ENCODE measurements at places on chromosomes 2 and 18.

- no peak for DNase-seq
Measured at GRCh38 chr2:144670080-144670479, 150.2 kb upstream of the ZEB2 start.

DNA sequence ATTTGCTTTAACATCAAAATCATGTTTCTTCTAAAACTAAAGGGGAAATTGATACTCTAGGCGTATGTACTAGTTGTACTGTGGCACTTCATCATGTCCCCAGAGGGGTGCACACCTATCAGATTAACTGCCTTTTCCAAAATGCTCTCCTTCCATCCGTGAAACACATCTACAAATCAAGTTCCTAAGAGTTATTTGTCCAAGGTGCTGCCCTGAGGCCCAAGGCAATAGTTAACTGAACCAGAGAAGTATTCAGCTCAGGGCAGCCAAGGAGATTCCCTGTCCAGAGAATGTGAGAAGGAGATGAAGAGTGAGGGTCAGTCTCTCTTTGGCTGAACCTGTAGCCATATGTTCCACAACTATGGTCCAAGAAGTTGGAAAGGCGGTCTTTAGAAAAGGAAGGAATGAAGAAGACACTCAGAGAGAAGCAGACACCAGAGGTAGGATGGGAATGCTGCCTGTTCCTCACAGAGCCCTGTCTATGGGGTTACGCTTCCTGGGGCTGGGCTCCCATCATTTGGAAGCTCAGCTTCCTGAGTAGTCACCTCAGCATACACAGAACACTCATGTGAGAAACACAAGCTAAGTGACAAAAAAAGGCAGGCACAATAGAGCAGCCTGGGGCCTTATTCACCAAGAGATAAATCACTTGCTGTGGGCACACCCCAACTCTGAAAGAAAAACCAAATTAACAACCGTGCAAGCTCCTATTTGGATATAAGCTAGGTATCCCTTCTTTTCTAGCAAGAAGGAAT, 55.6 kb downstream of the ANKRD44 start:
- DNase-seq, result no peak

- DNase-seq, result peak; percentile 52
Measured at GRCh38 chr2:190763901-190764514, 115.1 kb downstream of the NAB1 start.

GRCh38 chr2:235405612-235406361, 88.1 kb upstream of the AGAP1 start:
- no peak for DNase-seq

DNA sequence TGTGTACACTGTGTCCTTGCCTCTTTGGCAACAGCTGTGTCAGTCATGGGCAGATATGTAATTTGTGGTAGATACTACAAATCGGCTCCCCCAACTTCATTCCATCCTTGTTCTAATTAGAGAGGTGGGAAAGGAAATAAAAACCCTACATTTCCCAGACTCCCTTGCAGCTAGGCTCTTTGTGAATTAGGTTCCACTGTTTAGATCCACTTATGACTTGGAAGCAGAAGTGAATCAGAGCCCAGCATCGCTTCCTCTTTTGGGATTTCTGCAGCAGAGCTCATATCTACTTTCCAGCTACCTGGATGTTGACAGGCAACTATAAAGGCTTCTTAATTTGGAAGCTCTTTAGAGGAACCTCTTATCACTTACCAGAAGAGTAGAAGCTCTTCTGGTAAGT, 34.1 kb upstream of the NARS1 start:
- no peak for DNase-seq

- DNase-seq, result no peak
Measured at GRCh38 chr2:200443916-200444315, 66.0 kb downstream of the KCTD18 start.

GRCh38 chr18:9971313-9971920, 57.6 kb downstream of the VAPA start:
- DNase-seq, result peak; percentile 80

- no peak for DNase-seq
Measured at GRCh38 chr18:68426731-68427315, 288.1 kb downstream of the TMX3 start.

DNA sequence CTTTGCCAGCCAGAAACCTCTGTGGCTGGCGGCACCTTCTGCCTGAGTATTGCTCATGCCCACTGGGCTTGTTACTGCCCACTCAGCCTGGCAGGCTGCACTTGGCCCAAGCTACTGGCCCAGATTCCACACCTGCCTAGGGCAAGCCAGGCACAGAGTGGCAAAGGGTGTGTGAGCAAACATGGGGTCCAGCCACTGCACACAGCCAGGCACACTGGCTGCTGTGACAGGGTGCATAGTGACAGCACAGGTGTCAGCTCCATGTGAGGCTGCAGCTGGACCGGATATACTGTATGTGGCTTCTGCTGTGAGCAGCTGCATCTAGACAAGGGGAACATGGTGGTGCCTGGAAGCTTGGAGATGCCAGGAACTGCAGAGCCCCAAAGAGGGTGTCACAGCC, 113.9 kb downstream of the COPS8 start:
- no peak for DNase-seq

DNA sequence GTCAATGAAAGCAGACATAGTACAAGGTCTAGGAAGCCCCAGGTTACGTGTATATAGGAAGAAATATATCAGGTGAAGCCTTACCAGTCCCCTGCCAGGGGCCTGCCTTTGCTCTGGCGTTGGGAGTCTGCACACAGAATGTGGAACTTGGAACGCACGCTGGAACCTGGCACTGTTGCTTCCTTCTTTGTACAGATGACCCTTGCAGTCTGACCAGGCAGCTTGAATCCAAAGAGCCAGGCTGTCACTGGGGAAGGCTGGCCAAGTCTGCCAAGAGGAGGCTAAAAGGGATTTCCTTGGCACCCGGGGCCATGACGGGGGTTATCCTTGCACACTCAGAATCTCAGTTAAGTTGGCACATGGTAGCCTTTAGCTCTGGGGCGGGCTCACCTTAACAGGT, 39.5 kb downstream of the TMEM247 start:
- no peak for DNase-seq

DNA sequence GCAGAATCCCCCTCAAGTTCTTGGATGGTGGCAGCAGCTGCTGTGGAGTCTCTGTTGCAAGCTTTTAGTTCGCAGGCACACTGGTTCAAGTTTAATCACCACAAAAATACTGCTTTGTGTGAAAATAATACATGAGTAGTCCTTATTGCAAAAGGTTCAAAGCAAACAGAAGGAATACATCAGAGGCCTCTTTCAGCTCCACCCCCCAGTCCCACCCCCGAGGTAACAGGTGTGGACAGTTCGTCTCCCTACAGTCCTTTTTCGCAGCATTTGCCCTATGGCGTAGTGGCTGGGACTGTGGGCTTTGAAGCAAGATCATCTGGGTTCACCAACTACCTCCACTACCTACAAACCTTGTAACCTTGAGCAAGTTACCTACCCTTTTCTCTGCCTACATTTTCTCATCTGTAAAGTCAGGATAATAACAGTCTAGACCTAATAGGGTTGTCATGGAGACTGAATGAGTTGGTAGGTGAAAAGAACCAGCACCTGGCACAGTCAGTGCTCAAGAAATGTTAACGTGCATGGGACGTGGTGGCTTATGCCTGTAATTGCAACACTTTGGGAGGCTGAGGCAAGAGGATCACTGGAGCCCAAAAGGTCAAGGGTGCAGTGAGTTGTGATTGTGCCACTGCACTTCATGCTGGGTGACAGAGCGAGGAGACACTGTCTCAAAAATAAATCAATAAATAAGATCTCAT, 61.7 kb downstream of the TCF7L1 start:
- no peak for DNase-seq

DNA sequence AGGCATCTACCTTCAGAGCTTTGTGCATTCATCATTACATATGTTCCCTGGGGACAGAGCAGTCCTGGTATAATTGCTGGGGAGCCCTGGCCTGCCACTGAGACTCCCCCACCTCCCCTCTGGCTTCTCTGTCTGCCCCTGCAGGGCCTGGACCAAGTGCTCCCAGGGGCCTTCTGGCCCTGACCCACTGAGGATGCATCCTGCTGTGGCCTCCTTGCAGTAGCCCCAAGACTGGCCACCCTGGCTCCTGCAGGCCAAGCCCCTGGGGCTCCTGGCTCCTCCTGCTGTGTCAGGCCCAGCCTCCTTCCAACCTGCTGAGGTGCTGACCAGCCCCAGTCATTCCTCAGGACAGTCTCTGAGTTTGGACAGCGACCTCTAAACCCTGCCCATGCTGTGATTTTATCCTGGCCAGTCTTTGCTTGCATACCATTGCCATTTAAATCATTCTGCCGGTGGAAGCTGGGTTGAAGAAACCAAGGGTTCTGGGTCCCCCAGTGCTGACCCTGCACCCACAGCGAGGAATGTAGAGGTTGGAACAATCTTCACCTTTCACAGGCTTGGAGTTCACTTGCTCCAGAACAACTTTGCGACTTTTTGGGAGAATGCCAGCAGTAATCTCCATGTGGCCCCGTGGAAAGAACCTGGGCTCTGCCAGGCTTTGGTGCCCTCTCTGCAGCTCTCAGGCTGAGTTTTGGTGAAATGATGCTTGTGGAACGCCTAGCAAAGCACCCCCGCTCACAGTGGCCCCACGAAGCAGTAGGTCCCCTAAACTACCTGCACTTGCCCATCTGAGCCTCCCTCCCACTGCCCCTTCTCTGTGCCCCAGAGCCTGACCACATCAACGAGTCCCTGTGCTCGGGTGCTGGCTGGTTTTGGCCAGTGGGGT, 167.3 kb upstream of the GLI2 start:
- DNase-seq, result no peak

DNA sequence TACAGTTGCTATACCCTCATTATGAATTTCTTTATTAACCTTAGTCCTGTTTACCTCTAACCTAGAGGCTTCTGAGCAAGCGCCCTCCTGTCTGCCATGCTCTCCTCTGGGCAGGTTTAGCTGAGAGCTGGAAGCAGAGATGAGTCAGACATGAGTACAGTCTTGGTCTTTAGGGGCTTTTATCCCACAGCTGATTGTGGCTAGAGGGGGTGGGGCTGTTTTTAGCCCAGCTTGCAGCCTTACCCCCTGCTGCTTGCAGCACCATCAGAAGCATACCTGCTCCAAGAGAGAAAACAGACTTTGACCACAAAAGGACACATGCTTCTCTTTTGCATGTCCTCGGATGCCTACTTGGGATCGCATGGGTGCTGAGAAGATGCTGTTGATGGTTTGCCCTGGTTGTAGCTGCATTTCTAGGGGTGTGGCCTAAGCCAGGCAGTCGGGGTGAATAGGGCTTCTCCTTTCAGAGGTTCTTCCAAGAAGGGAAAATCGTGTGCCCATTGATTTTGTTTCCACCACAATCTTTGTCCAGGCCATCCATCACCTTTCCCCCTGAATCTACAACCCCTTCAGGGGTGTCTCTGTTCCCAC, 115.0 kb upstream of the LGALSL start:
- DNase-seq, result no peak

DNA sequence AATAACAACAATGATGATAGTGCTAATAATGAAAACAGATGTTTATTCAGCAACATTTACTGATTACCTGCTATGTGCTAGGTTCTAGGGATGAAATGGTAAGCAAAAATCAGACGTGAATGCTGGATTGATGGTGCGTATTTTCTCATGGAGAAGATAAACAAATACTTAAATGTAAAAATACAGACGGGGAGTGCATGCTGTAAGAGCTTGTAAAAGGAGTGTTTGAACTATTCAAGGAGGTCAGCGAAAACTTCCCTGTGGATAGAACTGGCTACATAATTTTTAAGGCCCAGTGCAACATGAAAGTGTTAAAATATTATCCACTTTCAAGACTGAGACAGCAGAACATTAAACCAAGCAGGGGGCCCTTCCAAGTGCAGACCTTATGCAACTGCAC, 22.1 kb downstream of the MTX2 start:
- DNase-seq, result no peak

DNA sequence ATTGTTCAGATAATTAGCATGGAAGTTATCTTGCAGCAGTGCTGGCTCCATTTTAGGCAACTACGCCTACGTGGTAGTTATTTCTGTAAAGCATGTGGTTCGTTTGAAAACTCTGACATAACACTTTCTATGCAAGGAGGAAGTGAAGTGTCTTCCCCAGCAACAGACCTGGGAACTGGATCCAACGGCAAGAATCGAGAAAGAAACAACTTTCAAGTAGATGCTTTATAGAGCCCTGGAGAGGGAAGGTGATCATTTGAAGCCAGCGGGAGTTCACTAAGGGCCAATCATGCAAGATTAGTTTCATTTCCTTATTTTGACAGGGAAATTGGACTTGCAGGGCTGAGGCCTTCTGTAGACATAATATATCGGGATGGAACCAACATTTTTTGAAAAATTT, 218.3 kb downstream of the ACKR3 start:
- DNase-seq, result no peak

DNA sequence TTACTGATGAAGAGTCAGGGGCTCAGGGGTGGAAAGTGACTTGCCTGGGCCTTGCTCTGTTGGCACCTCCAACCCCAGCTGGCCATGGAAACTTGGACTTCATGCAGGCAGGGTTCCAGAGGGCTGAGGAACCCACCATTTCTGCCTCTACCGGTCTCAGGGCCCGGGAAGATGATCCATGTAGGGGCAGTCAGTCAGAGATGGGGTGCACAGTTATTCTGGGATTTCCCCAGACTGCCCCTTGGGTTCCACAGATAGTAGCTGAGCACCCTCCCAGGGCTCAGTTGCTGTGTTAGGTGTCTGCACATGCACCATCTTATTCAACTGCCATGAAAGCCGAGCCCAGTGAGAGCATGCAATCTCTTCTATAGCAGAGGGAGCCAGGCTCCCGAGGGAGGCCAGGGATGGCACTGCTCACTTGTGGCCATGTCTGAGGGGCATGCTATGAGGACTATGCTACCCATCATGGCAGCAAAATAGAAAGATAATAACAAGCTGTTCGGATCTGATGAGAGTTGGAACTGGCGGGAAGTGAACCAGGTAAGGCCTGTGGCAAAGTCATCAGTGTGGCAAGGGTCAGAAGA, 37.3 kb downstream of the RHOB start:
- no peak for DNase-seq

GRCh38 chr18:48948112-48949049, 2.4 kb downstream of the SMAD7 start:
- DNase-seq, result peak; percentile 84

DNA sequence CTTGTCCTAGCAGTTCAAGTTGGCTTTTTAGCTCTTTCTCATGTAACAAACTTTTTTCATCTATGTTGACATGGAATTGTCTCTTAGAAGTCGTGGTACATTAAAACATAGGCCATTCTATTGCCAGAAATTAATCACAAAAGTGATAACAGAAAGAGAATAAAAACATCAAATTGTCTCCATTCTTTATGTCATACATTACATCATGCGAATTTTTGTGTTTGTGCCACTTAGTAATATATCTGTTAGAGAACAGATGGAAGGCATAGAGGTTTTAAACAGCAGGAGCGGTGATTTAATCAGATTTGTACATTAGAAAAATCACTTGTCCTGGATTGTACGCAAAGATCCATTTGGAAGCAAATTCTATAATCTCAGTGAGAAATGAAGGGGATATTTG, 136.5 kb upstream of the CDH20 start:
- DNase-seq, result no peak

DNA sequence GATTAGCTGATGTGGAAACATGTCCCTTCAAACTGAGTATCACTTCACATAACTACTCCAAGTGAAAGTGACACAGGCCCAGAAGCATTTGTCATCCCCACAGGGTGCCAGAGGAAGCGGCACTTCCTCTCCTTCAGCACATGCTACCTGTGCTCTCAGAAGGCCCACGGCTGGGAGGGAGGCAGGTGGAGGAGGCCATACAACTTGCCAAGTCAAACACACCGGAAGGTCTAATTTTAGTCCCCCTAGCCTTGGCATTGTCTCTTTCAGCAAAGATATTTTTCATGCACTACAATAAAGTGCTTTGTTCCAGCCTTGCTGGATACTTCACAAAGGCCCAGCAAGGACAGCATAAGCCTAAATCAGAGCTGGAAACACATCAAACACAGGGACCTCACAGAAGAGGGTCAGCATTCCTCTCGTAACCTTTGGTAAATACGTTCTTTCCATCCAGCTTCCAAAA, 38.0 kb downstream of the VSNL1 start:
- no peak for DNase-seq
